Mucosa of gallbladder (tissue), 1 donor: ENCODE measurements at places on chromosomes 12 and 14.
A peak's percentile ranks its signal among the peaks of the same experiment; 100 is the strongest.

GRCh38 chr12:91889910-91890309 is 255.7 kb downstream of the BTG1 start:
- DNase-seq, result no peak

- no peak for DNase-seq
Measured at GRCh38 chr14:61341275-61342206, 20.2 kb downstream of the PRKCH start.

- DNase-seq, result no peak
Measured at GRCh38 chr14:39109893-39110715, 4.0 kb upstream of the GEMIN2 start.

GRCh38 chr12:7966563-7966962 is 30.6 kb upstream of the SLC2A3 start:
- no peak for DNase-seq

- no peak for DNase-seq
Measured at GRCh38 chr12:3355378-3355900, 135.6 kb upstream of the PRMT8 start.

DNA sequence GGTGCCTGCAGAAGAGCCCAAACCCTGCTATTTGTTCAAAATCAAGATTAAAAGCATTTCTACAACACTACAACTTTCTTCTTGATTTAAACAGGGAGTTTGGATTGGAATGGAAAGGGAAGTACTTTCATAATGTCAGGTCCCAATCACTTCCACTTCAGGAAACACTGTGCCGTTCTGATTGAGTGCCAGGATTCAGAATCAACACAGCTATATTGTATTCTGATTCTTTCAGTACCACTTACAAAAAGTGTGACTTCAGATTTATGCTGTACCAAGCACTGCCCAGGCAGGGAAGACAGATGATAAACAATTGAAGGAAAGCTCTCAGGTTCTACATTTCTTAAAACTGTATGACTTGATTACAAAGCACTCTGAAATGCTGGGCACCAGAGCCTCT is 3.2 kb downstream of the TDP1 start:
- DNase-seq, result no peak

DNA sequence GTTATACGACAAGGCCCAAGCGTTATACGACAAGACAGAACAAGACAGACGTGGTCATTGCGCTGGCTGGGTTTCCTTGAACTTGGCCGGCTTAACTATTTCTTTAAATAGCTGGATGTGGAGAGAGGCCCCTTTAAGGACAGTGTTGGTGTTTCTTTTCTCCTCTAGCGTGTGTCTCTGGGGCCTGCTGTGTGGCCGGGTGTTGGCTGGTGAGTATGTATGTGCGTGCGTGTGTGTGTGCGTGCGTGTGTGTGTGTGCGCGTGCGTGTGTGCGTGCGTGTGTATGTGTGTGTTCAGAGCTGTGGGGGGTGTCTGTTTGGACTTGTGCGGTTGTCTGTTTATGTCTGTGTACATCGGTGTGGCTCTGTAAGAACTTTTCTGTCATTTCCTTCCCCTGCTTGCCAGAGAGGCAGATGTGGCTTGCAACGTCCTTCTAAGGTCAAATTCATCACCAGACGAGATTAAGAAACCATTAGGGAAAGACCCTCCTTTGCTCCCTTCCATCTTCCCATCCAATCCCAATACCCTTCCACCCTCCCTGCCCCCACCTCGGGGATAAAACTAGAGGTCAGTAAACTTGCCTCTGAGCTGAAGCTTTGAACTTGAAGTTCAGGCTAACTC is 78.6 kb upstream of the TBX3 start:
- peak; percentile 19 for DNase-seq

DNA sequence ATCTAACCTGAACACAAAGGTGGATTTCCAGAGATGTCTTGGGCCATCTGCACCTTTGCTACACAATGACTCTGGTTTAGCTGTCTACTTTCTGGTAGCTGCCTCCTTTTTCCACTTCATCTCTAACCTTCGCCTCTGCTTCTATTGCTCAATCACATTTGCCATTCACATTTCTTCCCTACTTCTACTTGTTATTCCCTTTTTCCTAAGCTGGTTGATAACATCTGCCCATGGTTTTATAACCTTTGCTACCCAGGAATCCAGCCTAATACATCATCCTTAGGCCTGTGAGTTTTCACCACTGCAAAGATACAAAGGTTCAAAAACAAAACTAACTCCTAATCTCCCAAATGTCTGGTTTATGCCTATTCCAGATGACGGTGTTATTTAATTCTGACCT is 13.2 kb downstream of the SPPL3 start:
- DNase-seq, result no peak

GRCh38 chr14:39181693-39182047 is 6.6 kb downstream of the PNN start:
- no peak for DNase-seq

DNA sequence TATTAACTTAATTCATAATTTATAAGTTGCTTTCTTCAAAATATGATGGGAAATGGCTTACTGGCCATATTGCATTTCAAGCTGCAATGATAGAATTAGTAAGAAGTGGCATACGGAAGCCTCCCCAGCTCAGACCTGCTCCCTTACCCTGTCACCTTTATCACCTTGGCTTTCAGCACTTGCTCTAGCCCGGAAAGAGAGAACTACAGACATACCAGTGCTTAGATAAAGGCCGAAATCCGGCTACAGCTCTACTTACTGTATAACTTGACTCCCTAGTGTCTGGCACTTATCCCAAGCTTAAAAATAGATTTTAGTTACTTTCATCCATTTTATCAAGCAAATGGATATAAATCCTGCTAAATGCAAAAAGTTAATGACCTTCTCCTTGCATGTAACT is 42.5 kb downstream of the PKP2 start:
- DNase-seq, result no peak

GRCh38 chr12:71972441-71973074 is 33.9 kb downstream of the TPH2 start:
- no peak for DNase-seq

- peak; percentile 34 for DNase-seq
Measured at GRCh38 chr14:65290830-65291229, 121.7 kb upstream of the FUT8 start.

DNA sequence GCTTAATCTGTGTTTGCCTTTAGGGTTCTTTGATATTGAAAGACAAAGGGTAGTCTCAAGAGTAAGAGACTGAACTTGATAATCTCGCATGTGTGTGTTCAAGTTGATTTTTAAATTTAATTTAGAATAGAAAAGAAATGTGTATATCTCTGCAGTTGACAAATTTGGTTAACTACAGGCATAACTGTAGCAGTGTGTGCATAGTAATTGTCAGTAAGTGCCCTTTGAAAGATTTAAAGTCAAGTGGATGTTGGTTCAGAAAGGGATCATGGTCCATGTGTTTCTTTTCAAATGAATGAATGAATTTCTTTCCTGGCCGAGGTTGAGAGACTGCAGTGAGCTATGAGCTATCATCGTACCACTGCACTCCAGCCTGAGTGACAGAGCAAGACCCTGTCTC is 49.9 kb upstream of the DYRK2 start:
- no peak for DNase-seq

DNA sequence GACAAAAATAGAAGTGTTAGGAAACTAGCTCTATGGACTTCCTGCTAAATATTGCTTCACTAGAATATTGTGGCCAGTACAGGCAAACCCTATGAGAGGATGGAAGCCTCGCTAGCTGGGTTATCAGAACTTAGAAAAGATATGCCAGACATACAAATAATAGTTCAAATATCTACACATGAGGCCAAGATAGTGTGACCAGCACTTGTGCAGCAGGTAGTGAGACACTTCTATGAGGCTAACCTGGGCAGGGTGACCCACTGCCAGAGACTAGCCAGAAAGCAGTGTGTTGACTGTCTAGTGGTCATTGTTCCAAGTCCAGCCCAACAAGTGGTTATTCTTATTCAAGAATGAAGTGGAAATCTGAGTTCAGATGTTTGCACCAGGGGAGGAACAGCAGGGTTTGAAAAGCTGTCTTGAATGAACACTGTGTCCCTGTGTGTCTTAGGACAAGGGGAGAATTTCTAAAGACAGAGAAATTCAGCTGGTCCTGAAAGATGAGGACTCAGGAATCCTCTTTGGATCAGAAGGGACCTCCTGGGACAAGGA is 16.3 kb downstream of the TSPAN8 start:
- no peak for DNase-seq

DNA sequence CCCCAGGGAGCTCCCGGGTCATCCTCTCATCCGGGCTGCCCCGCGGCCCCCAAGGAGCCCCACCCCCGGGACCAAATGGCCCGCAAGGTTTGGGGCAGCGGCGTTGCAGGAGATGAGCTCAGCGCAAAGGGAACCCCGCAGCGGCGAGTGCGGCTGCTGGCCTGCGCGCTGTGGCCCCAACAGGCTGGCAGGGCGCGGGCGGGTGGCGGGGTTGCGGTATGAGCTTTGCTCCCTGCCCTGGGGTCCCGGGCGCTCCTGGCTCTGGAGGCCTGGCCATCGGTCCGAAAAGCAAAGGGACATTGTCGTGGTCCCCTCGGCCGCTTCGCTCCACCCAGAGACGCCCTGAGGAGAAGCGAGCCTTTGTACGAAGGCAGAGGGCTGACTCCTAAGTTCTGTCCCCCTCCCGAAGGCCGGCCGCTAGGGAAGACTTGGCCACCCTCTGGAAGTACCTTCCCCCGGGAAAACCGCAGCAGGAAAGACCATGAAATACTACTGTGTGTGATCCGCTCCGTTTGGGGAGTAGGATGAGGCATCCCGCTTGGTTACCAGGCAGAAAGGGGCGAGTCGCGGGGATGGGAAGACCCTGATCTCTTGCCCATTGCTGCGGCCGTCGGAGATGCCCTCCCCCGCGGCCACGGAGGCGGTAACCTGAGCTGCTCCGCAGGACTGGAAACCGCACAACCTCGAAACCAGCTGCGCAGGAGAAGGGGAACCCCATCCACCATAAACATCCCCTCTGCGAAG is 620 bp upstream of the NID2 start:
- no peak for DNase-seq

- DNase-seq, result no peak
Measured at GRCh38 chr12:18823461-18823860, 85.5 kb downstream of the CAPZA3 start.

DNA sequence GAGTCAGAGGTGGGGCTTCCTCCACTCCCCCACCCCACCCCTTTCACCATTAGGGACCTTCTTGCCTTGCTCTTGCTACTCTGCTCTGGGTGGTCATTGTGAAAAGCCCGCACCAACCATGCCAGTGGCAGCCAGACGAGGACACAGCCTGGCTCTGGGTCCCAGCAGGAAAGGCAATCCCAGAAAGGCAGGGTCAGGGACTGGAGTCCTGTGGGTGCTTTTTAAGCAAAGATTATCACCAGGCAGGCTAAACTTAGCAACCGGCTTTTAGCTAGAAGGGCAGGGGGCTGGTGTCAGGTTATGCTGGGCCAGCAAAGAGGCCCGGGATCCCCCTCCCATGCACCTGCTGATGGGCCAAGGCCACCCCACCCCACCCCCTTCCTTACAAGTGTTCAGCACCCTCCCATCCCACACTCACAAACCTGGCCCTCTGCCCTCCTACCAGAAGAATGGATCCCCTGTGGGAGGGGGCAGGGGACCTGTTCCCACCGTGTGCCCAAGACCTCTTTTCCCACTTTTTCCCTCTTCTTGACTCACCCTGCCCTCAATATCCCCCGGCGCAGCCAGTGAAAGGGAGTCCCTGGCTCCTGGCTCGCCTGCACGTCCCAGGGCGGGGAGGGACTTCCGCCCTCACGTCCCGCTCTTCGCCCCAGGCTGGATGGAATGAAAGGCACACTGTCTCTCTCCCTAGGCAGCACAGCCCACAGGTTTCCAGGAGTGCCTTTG is 1.2 kb upstream of the GAPDH start:
- peak; percentile 65 for DNase-seq

- DNase-seq, result no peak
Measured at GRCh38 chr14:61651355-61651754, 44.0 kb upstream of the HIF1A start.

- DNase-seq, result peak; percentile 81
Measured at GRCh38 chr12:51886021-51886710, 1.7 kb upstream of the ANKRD33 start.

DNA sequence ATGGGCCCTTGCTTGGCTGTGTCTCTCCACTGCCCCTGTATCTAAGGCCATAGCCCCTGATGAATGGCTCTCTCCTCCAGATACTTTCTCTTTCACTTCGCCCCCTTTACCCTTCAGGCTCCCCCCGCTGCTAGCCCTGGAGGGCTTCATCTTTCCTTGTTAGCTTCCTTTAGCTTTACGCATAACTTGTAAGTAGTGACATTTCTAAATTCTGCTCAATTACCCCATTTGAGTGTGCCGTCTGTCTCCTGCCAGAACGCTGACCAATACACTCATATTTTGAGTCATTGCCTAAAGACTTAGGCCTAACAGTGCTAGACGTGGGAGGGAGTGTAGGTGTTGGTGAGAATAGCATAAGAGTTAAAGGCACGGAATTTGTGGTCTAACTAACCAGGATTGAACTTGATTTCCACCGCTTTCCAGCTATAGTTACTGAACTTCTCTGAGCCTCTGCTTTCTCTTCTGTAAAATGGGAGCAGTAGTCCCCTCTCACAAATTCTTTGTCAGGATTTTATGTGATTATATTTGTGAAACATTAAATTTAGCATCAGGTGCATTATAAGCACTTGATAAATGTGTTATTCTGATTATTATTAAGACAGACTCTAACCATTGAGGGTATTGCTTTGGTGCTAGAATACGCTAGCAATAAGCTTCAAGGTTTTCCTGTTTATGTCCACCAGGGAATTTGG is 129.3 kb downstream of the ZFP36L1 start:
- no peak for DNase-seq

- DNase-seq, result no peak
Measured at GRCh38 chr14:50237427-50237826, 6.0 kb upstream of the SOS2 start.

DNA sequence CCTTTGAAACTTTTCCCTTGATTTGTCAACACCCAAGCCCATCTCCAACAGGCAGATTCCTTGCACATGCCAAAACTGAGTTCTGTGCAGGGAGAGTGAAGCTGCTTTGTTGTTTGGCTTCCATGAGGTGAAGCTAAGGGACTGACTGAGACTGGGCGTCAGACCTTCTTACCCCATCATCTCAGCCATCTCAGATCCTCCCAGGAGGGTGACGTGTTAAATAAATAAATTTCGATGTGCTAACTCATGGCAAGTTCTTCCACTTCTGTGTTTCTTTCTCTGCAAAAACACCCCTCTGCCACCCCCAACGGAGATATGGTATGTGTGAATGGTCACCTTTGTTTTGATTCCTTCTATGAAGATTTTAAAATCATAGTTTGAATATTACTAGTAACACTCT is 17.8 kb downstream of the UTP20 start:
- DNase-seq, result no peak

GRCh38 chr12:2265461-2266167 is 212.8 kb downstream of the CACNA1C start:
- no peak for DNase-seq

DNA sequence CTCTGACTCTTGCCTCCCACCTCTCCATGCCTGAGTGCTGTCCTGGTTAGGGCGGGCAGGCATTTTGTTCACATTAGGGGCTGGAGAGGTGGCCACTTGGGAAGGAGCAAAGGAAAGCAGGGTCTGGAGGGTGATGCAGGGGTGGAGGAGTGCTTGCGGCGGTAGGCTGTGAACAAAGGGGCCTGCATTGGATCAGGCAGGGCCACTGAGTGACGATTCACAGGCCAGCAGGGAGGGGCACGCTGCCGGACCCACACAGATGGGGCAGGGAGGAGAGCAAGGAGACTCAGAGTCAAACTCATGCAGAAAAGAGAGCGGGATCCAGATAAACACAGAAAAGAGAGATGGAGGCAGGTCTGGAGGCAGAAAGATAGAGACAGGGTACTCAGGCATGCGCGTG is 58.4 kb upstream of the TBX3 start:
- no peak for DNase-seq

- no peak for DNase-seq
Measured at GRCh38 chr12:85076688-85077430, 40.7 kb downstream of the LRRIQ1 start.
